ENCODE measurements at places on chromosomes 2 and 18. TPM values are rescaled to one million over a fixed set of nuclear protein-coding genes. Genes with fewer than 3 reads are reported as not detected.

- DNase-seq, result no peak
These were observed 47.6 kb downstream of the ODC1 start for GRCh38 chr2:10400568-10400977.

DNA sequence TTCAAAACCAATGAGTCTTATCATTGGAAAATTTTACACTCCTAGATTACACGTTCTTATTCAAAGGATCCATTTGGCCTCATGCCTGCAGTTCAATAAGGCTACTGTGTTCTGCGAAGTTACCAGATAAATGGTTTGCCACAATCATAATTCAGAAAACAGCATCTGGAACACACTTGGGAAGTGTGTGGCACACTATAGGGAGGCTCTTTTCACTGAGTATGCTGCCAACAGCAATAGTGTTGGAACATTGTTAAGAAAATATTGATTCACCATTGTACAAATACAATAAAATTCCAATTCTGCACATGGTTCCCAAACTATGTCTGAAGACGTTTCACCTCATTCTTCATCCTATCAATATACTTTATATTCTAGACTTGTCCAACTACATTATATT, 141.4 kb upstream of the DOK6 start:
- no peak for DNase-seq

- DNase-seq, result no peak
These were observed 122.6 kb upstream of the DNAJC10 start for GRCh38 chr2:182593394-182593975.

DNA sequence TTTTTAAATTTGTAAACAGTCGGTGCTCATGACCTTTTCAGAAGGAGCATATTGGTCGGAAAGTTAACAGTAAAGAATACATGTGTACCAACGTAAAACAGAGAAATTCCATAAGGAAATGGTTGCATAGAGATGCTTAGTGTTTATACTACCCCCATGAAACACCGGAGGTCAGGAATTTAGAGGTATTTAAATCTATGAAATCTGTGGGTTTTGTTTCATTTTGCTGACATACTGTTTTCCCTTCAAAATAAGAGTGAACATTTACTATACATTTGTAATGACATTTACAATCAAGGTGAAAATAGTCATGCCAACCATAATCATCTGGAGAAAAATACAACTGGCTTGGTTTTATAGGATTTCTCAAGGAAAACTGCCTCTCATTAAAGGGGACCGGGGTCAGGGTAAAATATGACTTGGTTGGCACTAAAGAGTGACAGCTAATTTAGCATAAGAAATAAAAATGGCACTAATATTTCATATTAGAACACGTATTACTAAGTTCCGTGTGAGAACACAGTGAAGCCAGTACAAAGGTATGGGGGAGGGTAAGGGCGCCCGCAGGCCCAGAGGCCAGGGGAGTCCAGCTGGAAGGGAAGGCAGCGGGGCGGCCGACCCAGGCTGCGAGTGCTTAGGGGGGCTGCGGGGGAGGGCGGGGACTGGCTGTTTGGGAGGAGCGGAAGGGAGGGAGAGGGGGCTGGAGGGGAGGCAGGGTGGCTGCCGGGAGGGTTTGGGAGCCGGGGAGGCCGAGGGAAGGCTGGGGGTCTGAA, 1.1 kb upstream of the RNU4ATAC start:
- no peak for DNase-seq

DNA sequence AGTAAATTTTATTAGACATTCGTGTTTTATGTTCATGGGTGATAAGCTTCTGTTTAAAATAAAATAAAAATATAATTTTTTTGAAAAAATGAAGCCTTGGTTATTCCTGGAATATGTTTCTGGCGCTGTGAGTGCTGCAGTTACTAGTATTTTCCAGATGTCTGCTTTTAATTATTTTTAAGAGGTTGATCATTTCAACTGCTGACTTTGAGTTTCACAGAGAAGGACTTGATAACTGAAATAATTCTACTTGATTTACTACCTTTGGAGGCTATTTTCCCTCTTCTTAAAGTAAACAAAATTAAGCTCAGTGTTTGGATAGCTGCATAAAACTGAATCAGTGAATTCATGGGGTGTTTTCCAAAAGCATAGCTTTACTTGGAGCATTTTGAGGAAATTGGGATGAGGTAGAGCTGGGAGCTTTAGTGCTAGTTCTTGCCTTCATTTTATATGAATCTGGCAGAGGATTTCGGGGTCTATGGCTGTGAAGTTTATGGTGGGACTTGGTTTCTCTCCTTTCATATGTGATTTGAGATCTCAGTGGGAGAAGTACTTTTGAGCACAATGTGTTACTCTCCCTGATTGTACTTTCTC, 666.5 kb downstream of the DCDC2C start:
- no peak for DNase-seq

- no peak for DNase-seq
These were observed 392.8 kb upstream of the ACVR2A start for GRCh38 chr2:147451902-147452515.

OTX1 gene
- not detected for total RNA-seq

DNA sequence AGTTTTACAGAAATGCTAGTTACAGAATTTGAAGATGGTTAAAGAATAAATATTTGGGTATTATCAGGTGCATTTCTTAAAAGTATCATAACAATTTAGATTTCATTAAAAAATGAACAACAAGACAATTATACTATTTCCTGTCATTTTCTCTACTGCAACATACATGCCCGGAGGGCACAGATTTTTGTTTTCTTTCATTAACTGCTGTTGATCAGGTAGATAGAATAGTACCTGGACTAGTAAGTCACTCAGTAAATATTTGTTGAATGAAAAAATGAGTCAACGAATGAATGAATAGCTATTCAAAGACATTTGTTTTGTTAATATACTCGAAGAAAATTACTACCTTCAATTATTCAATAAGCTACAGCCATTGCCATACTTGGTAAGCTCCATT, 531.2 kb upstream of the VRK2 start:
- DNase-seq, result no peak

ANKRD62 gene
- total RNA-seq, result not detected

AGXT gene
- under 0.01 TPM for total RNA-seq

- no peak for DNase-seq
These were observed 73.4 kb downstream of the ZFP36L2 start for GRCh38 chr2:43152741-43153647.

DNA sequence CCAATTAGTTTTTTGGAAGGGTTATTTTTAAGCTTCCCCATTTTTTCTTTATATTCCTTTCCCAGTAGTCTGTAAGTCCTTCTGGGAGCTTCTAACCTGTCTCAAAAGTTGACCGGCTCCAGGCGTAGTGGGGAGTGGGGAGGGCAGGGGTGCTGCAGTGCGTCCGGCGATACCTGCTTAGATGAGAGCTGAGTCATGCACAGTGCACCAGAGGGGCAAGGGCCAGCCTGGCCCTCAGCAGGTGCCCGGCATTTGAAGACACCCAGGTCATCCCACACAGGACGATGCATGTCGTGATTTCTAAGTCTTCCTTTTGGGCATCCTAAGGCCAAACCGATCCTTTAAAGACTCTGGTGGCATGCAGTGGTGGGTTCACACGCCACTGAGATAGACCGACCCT, 73.4 kb downstream of the TPO start:
- no peak for DNase-seq

DNA sequence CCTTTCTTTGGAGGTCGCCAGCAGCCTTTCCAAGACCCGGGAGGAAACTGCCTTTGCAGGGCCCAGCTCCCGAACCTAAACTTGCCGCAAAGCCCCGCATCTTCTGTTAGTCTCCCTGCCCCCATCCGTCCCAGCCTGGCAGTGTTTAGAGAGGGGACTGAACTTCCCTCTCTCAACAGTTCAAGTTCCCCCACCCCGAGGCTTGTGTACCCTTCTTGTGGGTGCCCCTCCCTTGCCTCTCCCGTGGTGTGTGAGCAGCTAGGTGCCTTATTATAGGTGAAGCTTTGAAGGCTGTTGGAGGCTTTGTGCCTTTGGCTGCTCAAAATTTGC, 1.4 kb downstream of the LBH start:
- DNase-seq, result no peak

- peak; percentile 40 for DNase-seq
These were observed 101.4 kb upstream of the RAB6C start for GRCh38 chr2:129877795-129878775.

TUBA4A gene
- 73.3 TPM for total RNA-seq

- no peak for DNase-seq
These were observed 106.8 kb downstream of the ZNF516 start for GRCh38 chr18:76388261-76388660.

APCDD1 gene
- total RNA-seq, result 34.1 TPM

DNA sequence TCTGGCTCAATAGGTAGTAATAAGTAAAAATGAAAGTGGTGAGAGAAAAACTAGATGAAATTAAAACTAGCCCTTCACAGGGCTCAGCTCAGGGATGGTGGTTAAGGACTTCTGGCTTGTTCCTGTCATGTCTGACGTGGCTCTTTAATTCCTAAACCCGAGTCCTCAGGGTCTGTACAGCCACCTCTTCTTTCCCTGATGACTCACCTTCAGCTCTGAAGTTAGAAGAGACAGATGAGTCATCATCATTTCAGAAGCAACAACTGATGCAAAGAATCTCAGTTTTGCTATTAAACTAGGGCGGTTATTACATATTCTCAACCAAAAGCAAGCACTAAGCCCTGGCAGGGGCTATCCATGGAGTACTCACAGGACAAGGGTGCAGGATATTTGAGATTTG, 24.0 kb upstream of the ITGB6 start:
- DNase-seq, result peak; percentile 54

GRCh38 chr2:206836722-206837121, 71.3 kb downstream of the FASTKD2 start:
- no peak for DNase-seq

DNA sequence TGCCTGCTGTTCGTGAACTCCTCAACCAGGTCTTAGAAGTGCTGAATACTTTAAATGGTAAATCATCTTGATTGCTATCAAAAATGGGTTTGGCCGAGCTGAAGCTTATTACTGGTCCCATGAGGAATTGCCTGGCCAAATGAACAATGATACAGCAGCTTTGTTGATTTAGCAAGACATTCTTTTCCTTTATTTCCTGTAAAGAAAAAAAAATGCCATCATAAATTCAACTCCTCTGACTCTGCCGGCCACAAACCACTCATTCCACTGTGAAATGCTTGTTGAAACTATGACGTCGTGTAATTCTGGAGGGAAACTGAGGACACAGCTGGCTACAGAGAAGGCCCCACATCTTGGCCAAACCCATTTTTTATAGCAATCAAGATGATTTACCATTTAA, 74.2 kb upstream of the ID2 start:
- no peak for DNase-seq

NT5C1B gene
- not detected for total RNA-seq

SERPINB5 gene
- 17.4 TPM for total RNA-seq

TRIB2 gene
- 17.6 TPM for total RNA-seq
